ENCODE measurements at places on chromosomes 2 and 18.

GRCh38 chr2:66466433-66466832, 31.5 kb downstream of the MEIS1 start:
- no peak for DNase-seq

DNA sequence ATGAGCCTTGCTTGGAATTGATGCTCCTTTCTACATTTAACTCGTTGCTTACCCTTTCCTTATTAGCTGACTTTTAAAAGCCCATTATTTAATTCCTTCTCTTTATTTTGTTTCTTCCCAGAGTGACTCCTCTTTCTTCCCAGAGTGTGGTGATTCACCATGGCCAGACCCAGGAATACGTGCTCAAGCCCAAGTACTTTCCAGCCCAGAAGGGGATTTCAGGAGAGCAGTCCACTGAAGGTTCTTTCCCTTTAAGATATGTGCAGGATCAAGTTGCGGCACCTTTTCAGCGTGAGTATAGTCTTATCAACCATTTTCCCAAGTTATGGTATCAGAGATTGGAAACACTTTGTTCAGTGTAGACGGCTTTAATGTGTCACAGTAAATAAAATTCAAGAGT, 163.7 kb downstream of the LTBP1 start:
- DNase-seq, result no peak

DNA sequence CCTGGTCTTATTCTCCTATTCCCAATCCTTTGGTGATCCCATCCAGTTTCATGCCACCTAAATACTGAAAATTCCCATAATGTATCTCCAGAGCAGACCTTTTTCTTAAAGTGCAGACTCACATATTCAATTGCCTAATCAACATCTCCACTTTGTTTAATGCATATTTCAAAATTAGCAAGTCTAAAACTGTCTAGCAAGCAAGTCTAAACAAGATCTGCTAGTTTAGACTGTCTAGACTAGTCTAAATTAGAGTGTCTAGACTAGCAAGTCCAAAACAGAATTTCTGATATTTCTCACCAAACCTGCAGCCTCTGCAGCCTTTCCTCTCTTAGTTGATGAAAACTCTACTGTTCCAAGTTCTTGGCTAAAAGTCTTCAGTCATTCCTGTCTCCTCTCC, 44.6 kb downstream of the THUMPD2 start:
- DNase-seq, result no peak

GRCh38 chr2:109615637-109616144, 1.5 kb downstream of the SOWAHC start:
- DNase-seq, result no peak

GRCh38 chr2:204203704-204204103, 267.1 kb downstream of the ICOS start:
- no peak for DNase-seq

- DNase-seq, result no peak
These were observed 191.0 kb upstream of the TCF4 start for GRCh38 chr18:55778788-55779690.

DNA sequence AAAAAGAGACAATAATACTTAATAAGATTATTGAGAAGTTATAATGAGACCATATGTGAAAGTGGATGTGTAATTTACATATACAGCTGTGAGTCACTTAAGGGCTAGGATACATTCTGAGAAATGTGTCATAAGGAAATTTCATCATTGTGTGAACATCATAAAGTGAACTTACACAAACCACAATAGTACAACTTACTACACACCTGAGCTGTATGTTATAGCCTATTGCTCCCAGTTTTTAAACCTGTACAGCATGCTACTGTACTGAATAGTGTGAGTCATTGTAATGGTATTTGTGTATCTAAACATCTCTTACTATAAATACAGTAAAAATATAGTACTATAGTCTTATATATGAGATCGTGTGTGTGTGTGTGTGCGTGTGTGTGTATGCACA, 1420.3 kb upstream of the PIK3C3 start:
- DNase-seq, result no peak

- no peak for DNase-seq
These were observed 58.8 kb downstream of the BAZ2B start for GRCh38 chr2:159557437-159558034.

- no peak for DNase-seq
These were observed 43.7 kb downstream of the WIPF1 start for GRCh38 chr2:174553811-174554493.

- DNase-seq, result no peak
These were observed 61.3 kb downstream of the TSN start for GRCh38 chr2:121816797-121817196.

GRCh38 chr2:8681786-8682692, at the start of gene ID2:
TSS of gene ID2 (plus strand) at chr2:8682056. CDS start at chr2:8682166, 110 bp downstream.
- peak; percentile 98 for DNase-seq

DNA sequence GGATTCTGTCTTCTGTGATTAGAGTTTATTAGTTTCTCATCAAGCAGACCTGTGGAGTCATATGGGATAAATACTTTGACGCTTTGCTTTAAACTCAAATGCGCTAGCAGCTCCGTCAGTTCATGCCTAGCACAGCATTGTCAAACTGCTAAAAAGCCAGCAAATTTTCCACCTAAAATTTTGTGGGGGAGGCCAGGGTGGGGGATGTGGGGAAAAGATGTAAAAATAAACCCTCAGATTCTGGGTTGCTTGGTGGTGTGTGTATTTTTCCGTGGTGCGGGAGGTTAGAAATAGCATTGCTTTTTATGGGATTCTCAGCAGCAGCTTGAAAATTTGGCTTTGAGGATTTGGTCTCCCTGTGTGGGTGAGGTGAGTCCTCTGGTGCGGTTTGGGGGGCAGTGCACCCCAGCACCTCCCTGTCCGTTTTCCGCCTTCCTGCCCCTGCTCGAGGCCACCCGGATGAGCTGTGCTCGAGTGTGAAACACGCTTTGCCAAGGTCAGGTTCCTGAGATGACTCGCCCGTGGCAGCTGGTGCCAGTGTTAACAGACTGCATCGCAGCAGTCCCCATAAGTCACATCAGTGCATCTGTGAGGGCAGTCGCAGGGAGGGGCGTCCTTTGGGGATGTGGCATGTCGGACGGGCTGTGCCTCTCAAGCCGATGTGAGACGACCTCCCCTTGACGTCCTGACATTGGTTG, 65.9 kb downstream of the LDLRAD4 start:
- peak; percentile 33 for DNase-seq

- no peak for DNase-seq
These were observed 104.6 kb downstream of the ACKR3 start for GRCh38 chr2:236674238-236674637.

- no peak for DNase-seq
These were observed 11.8 kb upstream of the DSG2 start for GRCh38 chr18:31486165-31486564.

- DNase-seq, result no peak
These were observed 242.4 kb upstream of the ZNF521 start for GRCh38 chr18:25594351-25594750.

DNA sequence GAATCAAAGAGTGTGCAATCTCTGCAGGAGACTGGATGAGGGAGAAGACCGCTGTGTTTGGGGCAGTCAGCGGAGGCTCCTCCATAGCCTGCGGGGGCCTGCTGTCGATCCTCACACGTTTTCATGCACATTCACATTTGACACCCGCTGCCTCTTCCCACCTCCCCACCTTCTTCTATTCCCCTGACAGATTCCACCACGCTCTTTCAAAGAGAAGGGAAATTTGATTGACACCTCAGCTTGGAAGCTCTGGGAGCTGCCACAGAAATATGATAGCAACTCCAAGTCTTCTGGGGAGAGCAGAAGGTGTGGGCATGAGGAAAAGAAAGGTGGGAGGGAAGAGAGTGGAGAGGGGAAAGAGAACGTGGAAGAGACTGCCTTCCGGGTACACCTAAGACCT, 87.5 kb downstream of the BOD1L2 start:
- no peak for DNase-seq

DNA sequence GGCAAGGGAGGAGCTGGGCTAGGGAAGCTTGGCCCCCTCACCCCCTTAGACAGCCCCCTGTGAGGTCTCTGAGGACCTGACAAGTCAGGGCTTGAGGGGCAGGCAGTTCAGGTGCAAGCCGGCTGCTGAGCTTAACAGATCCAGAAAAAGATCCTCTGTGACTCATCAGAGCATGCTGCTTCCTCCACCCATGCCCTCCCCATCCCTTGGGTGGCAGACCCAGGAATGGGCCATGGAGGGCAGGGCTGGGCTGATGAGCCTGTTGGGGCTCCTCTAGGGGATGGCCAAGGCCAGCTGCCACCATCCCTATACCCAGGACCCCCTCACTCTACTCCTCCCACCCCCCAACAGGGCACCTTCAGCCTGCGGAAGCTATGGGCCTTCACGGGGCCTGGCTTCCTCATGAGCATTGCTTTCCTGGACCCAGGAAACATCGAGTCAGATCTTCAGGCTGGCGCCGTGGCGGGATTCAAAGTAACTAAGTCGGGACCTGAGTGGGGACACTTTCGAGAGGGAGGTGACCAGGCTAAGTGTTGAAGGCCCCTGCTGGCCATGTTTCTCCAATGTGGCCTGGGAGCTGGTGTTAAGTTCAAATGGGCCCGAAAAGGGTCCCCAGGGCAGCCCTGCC, 1.9 kb downstream of the SLC11A1 start:
- DNase-seq, result no peak

- no peak for DNase-seq
These were observed 76.4 kb downstream of the LTBP1 start for GRCh38 chr2:33022989-33023727.

DNA sequence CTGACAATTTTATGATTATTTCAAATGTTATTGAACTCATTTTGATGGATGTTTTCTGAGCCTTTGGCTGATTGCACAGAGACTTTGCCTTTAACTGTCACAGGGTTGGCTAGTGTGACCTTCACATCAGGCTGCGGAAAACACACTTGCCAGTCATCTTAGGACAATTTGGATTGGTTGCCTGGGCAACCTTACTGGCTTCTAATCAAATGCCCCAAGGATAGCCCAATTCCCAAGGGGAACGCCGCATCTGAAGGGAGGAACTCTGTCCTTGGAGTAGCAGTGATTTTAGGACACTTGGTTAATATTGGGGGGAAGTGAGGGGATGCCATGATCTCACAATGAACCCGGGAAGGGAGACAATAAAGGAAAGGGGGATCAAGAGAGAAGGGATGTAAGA, 29.5 kb downstream of the OSBPL6 start:
- no peak for DNase-seq

DNA sequence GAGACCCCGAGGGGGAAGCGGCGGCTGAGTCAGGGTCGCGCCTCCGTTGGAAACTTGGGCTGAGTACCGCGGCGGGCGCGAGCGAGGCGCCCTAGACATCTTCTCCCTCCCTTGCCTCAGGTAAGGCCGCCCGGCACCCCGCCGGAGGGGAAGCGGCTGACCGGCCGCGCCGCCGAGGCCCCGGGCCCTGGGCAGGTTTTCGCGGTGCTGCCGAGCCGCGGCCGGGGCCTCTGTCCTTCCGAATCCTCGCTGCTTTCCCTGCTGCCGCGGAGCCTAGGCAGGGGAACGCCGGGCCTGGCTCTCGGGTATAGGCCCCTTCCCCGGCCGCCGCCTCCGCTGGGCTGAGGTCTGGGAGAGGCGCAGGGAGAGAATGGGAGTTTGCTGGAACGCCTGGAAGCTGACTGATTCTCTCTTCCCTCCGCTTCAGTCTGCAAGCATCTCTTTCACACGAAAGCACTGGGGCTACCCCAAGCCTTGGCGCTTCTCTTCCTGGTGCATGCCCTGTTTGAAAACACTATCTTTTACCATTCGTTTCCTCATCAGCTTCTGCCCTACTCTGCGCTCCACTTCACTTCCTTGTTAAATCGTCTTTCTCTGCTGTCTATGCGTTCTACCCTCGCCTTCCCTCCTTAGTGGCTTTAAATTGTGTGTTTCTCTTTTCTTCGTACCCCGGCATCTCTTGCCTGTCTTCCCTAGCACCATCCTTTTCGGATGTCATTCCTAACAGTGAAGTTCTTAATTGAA, 652 bp downstream of the PPM1B start:
- DNase-seq, result peak; percentile 29

GRCh38 chr18:32091325-32091723, 350 bp upstream of the RNF138 start:
- no peak for DNase-seq

GRCh38 chr2:241992753-241993152, 123.2 kb downstream of the RTP5 start:
- DNase-seq, result no peak

DNA sequence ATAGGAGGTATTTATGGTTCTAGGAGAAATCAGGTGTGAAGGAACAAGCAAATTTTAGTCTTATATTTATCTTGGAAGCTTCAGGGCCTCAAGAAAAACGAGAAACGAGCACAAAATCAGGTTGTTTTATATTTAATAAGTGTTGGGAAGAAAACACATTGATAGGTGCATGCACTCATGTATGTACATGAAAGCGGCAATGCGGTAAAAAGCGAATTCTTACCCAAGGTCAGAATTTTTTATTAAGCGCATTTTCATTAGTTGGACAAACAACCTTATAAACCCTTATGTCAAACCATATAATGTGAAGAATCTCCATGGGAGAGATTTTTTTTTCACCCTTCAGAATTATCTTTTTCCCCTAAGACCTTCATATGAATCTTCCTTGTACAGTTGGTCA, 25.4 kb downstream of the SLC66A3 start:
- DNase-seq, result no peak

GRCh38 chr18:59159265-59159664, 19.6 kb downstream of the SEC11C start:
- no peak for DNase-seq

- no peak for DNase-seq
These were observed 25.7 kb upstream of the ID2 start for GRCh38 chr2:8656160-8656641.

DNA sequence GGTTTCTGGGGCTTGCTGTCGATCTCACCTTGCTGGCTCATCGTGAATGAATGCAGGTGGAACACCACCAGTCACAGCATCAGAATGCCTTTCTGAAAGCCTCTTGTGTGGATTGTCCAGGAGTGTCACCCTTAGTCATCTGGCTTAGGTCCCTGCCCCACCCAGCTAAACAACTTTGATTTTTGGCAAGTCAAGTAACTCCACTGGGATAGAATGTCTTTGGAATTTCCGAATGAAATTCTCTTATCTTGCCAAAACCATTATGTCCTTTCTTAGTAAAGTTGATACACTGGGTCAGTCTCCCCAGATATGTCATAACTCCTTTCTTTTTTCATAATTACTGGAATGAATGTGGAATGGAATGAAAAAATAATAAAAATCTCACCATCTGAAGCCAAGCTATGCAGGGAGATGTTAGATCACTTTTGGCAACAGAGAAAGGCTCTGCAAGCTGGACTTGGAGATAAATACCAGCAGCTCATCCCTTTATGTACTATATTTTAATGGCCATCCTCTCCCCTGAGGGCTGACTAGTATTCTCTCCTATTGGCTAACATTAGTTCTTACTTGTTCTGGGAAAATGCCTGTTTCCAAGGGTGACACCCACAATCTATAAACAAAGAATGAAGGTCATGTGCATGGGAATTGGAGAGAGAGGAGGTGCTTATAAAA, 35.4 kb downstream of the INSIG2 start:
- DNase-seq, result no peak

DNA sequence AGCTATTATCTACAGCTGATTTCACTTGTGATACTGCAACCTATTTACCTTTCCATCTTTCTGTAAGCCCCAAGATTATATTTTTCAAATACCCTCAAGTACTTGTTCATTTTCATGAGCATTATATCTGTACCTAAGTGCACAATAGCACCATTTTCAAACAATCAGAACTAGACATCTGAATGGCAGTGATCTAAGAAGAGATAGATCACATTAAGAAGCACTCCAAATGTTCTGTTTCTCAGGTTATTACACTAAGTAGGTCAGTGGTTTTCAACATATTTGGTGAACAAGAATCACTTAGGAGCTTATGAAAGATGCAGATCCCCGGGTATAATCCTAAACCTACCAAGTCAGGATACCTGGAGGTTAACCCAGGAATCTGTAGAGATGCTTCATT, 872.7 kb downstream of the DCDC2C start:
- no peak for DNase-seq

- DNase-seq, result no peak
These were observed 152.9 kb downstream of the FAM124B start for GRCh38 chr2:224248944-224249371.

- no peak for DNase-seq
These were observed 59.1 kb downstream of the ACSL3 start for GRCh38 chr2:222919841-222920526.
